H1 (cell line): ENCODE measurements at places on chromosomes 6 and 20. TPM values are rescaled to one million over a fixed set of nuclear protein-coding genes. Genes with fewer than 3 reads are reported as not detected.

DNA sequence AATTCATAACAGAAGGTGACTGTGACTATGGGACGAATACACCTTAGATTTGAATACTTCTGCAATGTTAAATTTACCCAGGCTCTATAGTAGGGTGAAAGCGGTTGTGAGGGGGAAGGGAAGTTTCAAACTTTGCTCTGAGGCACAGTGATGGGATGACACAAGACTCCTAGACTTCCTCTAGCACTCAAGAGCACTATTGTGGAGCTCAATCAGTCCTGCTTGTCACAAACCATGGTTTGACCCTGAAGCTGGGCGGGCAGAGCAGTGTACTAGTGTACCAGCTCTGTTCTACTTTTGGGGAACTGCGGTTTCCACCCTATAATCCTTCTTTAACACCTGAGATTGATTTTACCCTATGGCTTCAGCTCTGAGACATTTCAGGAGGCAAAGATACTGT is 17.1 kb downstream of the TRIM27 start:
- no peak for DNase-seq
- no peaks in the 10 kb centered on the region for H3K27me3 ChIP-seq
- no peak overlapping the region for H3K4me3 ChIP-seq
- H3K4me1 ChIP-seq = no peaks in the 10 kb centered on the region
- peaks cover 74% of the 10 kb centered on the region for H3K36me3 ChIP-seq

- H3K27ac ChIP-seq = no peak overlapping the region
- H3K27me3 ChIP-seq = no peaks in the 10 kb centered on the region
- no peak overlapping the region for H3K4me3 ChIP-seq
- DNase-seq = no peak
- H3K4me1 ChIP-seq = no peaks in the 10 kb centered on the region
Observed at GRCh38 chr6:16719488-16719887, 41.8 kb downstream of the ATXN1 start.

Gene COL11A2
- polyA plus RNA-seq = 3.8 and 4.7 TPM in 2 replicates

- no peak for DNase-seq
- H3K4me1 ChIP-seq = 0 out of 2 replicates have a peak, but pooled peaks cover 2% of the 10 kb centered on the region
- no peak overlapping the region for H3K4me3 ChIP-seq
- H3K36me3 ChIP-seq = no peaks in the 10 kb centered on the region
Observed at GRCh38 chr20:24199501-24199900, 210.9 kb upstream of the GGTLC1 start.

DNA sequence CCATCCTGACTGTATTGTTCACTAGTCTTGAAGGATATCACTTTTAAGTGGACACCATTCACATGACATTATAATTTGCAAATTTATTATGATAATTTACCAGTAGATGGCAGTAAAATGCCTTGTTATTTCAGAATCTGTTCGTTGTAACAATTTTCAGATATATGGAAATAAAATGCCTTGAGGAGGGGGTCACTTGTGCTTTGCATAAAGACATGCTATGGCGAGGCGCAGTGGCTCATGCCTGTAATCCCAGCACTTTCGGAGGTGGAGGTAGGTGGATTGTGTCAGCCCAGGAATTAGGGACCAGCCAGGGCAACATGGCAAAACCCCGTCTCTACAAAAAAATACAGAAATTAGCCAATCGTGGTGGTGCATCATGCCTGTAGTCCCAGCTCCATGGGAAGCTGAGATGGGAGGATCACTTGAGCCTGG is 9.0 kb upstream of the NCOA6 start:
- no peaks in the 10 kb centered on the region for H3K27me3 ChIP-seq
- H3K27ac ChIP-seq = no peak overlapping the region
- H3K36me3 ChIP-seq = no peaks in the 10 kb centered on the region
- H3K4me1 ChIP-seq = no peaks in the 10 kb centered on the region
- no peak overlapping the region for H3K4me3 ChIP-seq
- DNase-seq = no peak

DNA sequence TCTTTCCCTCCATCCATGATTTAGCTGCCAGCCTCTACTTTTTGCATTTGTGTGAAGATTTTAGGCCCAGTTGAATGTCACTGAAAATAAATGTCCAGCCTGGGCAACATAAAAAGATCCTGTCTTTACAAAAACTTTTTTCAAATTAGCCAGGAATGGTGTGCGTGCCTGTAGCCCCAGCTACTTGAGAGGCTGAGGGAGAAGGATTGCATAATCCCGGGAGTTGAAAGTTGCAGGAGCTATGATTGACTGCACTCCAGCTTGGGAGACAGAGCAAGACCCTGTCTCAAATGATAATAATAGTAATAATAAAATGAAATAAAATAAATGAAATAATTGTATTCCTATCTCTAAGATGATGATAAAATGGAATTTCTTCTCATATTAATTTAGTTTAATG is 5.0 kb upstream of the GFOD1 start:
- DNase-seq = no peak
- H3K4me1 ChIP-seq = peaks cover 6% of the 10 kb centered on the region
- H3K4me3 ChIP-seq = no peak overlapping the region
- H3K36me3 ChIP-seq = no peaks in the 10 kb centered on the region
- H3K27ac ChIP-seq = no peak overlapping the region

Gene BTN1A1
- 0.22 and 0.35 TPM in 2 replicates for polyA plus RNA-seq

DNA sequence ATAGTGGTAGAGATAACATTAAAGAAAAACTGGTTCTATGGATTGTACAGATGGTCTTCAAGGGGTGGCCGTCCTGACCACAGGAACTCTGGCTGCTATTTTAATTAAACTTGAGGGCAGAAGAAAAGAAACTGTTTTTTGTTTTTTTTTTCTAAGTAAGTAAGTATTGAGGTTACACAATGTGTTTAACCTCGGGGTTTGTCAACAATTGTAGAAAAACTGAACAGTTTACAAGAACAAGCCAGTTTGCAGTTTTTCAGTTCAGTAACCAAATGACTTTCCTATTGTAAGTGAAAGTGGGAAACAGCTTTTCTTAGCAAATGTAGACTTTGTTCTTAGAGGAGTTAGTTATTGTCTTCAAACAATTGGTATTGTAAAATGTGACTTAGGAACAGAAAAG is 77.0 kb downstream of the PLCB1 start:
- H3K4me3 ChIP-seq = no peak overlapping the region
- no peak for DNase-seq
- no peaks in the 10 kb centered on the region for H3K27me3 ChIP-seq
- no peaks in the 10 kb centered on the region for H3K36me3 ChIP-seq
- H3K4me1 ChIP-seq = peaks cover 5% of the 10 kb centered on the region

DNA sequence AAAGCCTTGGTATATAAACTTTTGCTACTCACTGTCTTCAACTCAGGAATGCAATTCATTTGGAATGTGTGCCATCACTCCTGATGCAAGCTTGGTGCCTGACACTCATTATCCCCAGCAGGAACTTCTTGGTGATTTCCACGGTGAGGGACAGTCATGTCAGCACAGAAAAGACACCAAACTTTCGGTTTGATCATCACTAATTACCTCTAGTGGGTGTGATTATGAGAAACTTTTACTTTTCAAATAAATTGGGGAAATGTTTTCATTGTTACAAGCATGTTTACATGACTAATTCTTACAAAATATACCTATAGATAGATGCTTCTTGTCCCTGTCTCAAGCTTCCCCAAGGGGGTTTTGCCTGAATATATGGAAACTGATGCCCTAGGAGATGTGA is 40.9 kb downstream of the RPP40 start:
- H3K4me1 ChIP-seq = peaks cover 6% of the 10 kb centered on the region; the same call in 1 of the 2 replicates
- DNase-seq = no peak
- H3K27ac ChIP-seq = no peak overlapping the region
- no peaks in the 10 kb centered on the region for H3K27me3 ChIP-seq
- no peak overlapping the region for H3K4me3 ChIP-seq

- no peak overlapping the region for H3K4me3 ChIP-seq
- no peaks in the 10 kb centered on the region for H3K27me3 ChIP-seq
- H3K4me1 ChIP-seq = peaks cover 4% of the 10 kb centered on the region; the same call in 1 of the 2 replicates
- H3K27ac ChIP-seq = no peak overlapping the region
Observed at GRCh38 chr20:57573894-57574293, 13.0 kb downstream of the PCK1 start.

DNA sequence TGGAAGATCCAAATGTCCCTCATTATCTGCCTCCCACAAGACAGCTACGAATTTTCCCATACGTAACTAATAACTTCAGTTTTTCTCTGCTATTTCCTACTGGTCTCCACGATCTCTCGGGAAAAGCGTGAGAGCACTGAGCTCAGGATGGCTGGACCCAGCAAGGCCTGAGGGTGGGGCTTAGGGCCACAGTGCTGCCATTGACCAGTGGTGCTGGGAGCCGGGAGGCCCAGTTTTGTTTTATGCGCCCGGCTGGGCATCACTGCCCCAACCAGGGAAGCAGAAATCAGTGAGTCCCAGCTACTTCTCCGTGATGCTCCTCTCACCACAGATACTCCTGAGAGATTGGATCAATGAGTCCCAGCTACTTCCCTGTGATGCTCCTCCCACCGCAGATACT is 238.4 kb downstream of the LY86 start:
- peaks cover 10% of the 10 kb centered on the region for H3K4me1 ChIP-seq
- no peaks in the 10 kb centered on the region for H3K27me3 ChIP-seq
- no peak overlapping the region for H3K27ac ChIP-seq
- no peak overlapping the region for H3K4me3 ChIP-seq
- H3K36me3 ChIP-seq = no peaks in the 10 kb centered on the region

Gene REM1
- polyA plus RNA-seq = 0.05 TPM in 2 replicates

Gene ETV7
- 2.4 TPM in 2 replicates for polyA plus RNA-seq

Gene EZR
- polyA plus RNA-seq = 122 and 138 TPM in 2 replicates

Gene SH3BGRL2
- polyA plus RNA-seq = 3.8 and 6.0 TPM in 2 replicates

DNA sequence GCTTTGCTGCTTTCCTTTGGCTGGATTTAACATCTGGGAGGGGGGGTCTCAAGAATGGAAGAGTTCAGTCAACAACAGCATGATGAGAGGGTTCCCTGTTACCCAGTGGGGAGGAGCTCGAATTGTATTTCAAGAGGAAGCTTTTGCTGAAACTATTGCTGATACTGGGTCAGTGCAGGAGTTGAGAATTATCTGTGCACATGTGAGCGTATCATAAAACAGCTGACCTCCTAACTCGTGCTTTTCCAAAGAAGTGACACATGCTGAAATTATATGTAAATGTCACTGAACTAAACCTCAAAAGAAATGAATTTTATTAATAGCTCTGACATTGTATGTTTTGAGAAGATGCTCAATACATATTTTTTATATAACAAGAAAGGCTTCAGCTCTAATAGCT is 96.3 kb downstream of the PHF3 start:
- no peak for DNase-seq
- no peak overlapping the region for H3K27ac ChIP-seq
- H3K4me3 ChIP-seq = no peak overlapping the region
- H3K4me1 ChIP-seq = no peaks in the 10 kb centered on the region
- H3K27me3 ChIP-seq = no peaks in the 10 kb centered on the region
- no peaks in the 10 kb centered on the region for H3K36me3 ChIP-seq

DNA sequence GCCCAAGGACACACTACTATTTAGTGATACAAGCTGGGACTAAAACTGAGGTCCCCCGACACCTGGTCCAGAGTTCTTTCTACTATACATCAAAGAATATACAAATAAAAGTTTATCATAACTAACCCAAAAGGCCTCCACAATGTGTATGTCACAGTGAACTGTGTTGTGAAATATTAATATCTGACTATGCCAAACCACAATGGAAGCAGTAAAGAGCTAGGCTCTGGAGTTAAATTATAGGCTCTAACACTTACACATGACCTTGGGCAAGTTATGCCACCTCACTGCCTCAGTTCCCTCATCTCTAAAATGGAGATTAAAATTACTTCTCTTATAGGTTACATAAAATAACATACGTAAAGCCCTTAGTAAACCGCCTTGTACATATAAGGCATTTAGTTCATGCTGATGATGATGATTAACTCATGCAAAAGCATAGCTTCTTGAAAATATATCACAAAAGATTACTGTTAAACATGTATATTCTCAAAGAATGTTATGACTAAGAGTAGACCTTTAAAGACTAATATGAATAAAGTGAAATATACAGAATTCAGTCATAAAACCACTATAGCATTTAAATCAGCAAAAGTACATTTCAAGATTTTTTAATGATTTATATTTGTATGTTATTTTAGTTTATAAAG is 5.7 kb downstream of the SUPT3H start:
- H3K4me3 ChIP-seq = no peak overlapping the region
- H3K36me3 ChIP-seq = no peaks in the 10 kb centered on the region
- peaks cover 4% of the 10 kb centered on the region; the same call in 1 of the 2 replicates for H3K4me1 ChIP-seq
- no peaks in the 10 kb centered on the region for H3K27me3 ChIP-seq
- H3K27ac ChIP-seq = no peak overlapping the region

DNA sequence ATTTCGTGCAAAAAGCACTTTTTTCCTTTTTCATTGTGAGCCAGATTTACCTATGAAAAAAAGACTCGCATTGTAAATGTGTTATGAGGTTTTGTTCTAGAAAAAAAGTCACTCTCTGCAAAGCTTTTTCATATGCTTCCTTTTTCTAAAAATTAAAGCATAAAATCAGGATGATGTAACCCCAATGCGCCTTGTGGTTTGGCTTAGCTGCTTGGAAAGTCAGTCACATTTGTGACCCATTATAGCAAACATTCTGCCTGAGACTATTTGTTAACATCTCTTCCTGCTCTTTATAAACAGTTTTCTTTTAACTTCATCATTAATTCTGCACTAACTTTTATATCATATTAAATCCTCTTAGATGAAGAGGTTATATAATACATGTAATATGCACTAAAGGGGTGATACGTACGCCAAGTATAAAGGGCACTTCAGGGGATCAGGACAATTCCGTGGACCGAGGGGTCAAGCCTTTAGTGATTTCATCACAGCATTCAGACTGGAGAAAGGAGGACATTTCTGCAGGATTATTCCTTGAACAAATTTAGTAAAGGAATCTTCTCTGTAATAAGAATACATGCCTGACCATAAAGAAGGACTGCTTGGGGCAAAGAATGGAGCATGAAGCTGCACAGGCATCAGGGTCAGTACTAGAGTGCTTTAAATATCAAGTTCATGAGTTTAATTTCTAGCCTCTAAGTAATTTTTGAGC is 48.1 kb upstream of the SMLR1 start:
- H3K4me1 ChIP-seq = no peaks in the 10 kb centered on the region
- no peaks in the 10 kb centered on the region for H3K27me3 ChIP-seq
- DNase-seq = no peak
- H3K4me3 ChIP-seq = no peak overlapping the region
- no peaks in the 10 kb centered on the region for H3K36me3 ChIP-seq

DNA sequence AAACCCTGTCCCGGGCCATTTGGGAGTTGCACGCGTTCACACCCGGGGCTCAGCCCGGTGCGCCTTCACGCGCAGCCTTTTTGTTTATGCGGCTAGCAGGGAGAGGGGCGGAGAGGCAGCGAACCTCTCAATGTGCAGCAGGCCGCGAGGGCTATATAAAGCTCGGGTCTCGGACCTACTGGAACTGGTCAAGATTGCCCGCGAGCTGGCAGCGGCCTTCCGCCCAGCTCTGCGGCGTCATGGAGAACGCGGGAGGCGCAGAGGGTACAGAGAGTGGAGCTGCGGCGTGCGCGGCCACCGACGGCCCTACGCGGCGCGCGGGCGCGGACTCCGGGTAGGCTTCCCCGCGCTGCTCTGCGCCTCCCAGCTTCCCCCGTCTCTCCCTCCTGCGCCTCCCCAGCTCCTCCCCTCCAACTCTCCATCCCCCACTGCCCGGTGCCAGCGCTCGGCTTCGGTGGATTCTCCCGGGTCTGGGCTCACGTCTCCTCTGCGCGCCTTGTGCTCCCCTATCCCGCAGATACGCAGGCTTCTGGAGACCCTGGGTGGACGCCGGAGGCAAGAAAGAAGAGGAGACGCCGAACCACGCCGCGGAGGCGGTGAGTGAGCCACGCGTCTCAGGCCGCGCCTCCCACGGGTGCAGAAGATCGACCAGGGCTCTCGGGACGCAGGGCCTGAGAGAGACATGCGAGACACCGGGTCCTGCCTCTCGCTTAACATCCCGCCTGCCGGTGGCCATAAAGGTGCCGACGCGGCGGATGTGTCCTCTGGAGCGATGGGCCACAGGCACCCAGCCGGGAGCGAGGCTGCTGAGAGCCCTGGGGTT is at the start of gene RIPPLY2:
TSS of gene RIPPLY2 (plus strand) at position 183 of the 823 bp plus-strand sequence. CDS start at position 240, 57 bp downstream.
- H3K4me1 ChIP-seq = no peaks in the 10 kb centered on the region
- peak; percentile 79 for DNase-seq
- H3K36me3 ChIP-seq = no peaks in the 10 kb centered on the region
- H3K4me3 ChIP-seq = peak within 1 kb of the TSS; percentile 39
- peaks cover 14% of the 10 kb centered on the region for H3K27me3 ChIP-seq
